SHP77 (cell line): ENCODE measurements at places on chromosomes 3 and 15.

DNA sequence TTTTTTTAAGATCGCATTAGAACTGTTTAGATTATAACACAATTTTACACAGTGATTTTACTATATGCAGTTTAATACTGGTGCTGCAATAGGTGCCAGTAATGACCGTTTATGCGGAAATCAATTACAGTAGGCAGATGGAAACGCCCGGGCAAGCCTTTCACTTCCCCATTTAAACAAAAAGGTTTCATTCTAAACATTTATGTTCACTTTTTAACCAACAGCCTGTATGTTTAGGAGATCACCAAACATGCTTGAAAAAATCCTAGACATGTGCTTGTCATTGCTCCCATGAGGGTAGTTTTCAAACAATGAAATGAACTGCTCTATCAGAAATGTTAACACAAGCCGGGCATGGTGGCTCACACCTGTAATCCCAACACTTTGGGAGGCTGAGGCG, 2.7 kb downstream of the BNIP2 start:
- DNase-seq: no peak

DNA sequence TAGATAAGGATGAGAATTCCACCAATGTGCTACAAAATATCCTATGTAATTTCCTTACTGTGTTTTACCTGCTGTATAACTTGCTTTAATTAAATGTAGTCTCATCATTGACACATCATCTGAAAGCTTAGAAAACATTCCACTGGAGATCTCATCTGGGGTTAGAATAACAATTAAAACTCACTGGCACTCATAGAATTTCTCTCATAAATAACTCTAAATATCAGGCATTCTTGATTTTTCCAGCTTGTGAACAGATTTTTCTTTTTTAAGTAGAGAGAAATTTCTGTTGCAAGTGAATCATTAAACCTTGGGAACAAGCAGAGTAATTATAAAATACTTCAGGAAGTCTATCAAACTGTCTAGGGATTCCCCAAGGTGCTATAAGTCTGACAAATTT, 843.8 kb downstream of the NAALADL2 start:
- DNase-seq: no peak

GRCh38 chr15:40510201-40510600, 39.4 kb downstream of the CHST14 start:
- no peak for DNase-seq

- DNase-seq: no peak
Observed at GRCh38 chr15:80840182-80841130, 61.3 kb downstream of the CEMIP start.

DNA sequence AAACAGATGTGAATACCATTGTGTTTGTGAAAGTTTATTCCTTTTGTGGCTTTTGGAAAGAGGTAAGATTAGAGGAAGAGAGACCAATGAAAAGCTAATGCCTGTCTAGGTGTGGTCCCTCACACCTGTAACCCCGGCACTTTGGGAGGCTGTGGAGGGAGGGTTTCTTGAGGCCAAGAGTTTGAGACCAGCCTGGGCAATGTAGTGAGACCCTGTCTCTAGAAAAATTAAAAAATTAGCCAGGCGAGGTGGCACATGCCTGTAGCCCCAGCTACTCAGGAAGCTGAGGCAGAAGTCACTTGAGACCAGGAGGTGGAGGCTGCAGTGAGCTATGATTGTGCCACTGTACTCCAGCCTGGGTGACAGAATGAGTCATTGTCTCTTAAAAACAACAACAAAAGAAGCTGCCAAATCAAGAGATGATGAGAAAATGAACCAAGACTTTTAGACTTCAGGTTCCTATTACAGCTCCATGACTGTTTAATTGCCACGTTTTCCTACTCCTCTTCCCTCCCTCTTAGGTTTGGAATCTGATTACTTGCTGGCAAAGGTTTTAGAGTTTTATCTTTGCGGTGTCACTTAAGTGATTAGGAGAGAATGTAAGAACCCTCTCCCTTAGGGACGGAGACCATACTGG, 68.7 kb downstream of the CGNL1 start:
- DNase-seq: no peak

GRCh38 chr3:126395846-126396513, 1.3 kb downstream of the CFAP100 start:
- DNase-seq: no peak

DNA sequence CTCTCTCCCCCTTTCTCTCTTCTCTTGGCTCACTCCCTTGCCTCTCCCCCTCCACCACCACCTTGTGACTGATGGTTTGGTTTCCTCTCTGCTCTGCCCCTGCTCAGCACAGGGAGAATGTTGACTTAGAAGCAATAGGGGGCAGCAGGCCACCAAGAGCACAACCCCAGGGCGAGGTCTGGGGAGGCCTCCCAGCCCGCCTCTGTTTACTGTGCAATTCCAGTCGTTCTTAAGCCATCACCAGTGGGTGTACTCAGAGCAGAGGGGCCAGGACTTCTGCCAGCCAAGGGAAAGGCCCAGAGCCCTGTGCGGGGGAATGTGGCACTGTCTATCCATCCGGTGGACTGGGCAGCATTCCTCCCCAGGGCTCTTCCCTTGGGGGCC, 5.7 kb upstream of the APEH start:
- DNase-seq: no peak

GRCh38 chr15:27842526-27842925, 256.6 kb downstream of the OCA2 start:
- DNase-seq: no peak

- no peak for DNase-seq
Observed at GRCh38 chr3:105347625-105348302, 18.9 kb upstream of the ALCAM start.

DNA sequence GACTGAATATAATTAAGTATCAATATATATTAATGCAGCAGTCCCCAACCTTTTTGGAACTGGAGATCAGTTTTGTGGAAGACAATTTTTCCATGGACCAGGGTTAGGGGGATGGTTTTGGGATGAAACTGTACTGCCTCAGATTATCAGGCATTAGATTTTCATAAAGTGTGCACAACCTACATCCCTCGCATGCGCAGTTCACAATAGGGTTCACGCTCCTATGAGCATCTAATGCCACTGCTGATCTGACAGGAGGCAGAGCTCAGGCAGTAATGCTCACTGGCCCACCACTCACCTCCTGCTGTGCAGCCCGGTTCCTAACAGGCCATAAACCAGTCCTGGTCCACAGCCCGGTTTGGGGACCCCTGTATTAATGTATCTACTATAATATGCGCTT, 95.6 kb downstream of the ULK4 start:
- DNase-seq: no peak

DNA sequence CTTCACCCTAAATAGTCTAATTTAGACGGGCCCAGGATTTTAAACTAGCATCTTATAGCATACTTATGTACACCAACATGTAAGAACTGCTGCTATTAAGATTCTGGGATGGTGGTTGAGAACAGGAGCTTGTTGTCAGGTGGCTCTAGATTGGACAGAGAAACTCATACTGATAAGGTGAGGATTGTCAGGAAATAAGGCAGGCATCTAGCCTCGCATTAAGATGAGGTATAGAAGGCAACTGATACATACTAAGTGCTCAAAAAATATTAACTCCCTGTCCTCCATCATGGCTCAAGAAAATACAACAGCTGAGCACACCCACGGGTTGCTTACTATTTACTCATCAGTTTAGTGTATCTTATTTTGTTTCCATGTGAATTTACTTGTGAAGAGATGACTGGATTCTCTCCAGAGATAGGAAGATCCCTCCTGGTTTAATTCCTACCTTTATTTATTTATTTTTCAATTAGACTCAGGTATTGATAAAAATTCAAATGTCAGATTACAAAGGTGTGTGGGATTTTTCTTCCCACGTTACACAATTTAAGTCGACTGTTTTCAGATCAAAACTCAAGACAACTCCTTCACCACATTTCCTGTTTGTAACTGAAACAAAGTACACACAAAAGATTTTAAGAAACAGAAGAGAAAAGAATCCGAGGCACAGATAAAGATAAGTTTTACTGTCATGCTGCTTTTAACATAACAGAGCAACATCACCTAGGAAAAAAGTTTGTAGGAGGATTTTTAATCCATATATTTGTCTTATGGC, at the start of gene TRAT1:
Gene TRAT1, plus strand, starts transcription at position 664 of the 775 bp plus-strand sequence. CDS start 142 bp downstream, outside the sequence.
- no peak for DNase-seq
